Cardiac fibroblast (primary cell): ENCODE measurements at places on chromosomes 7 and 10.

GRCh38 chr10:109166935-109167334, 756.4 kb downstream of the XPNPEP1 start:
- no peak for DNase-seq

GRCh38 chr7:103987451-103987850, 2.0 kb downstream of the RELN start:
- no peak for DNase-seq

GRCh38 chr7:55246171-55246570, 119.0 kb upstream of the LANCL2 start:
- peak; percentile 18 for DNase-seq

GRCh38 chr10:110706690-110707098, 62.6 kb downstream of the RBM20 start:
- peak; percentile 68 for DNase-seq

DNA sequence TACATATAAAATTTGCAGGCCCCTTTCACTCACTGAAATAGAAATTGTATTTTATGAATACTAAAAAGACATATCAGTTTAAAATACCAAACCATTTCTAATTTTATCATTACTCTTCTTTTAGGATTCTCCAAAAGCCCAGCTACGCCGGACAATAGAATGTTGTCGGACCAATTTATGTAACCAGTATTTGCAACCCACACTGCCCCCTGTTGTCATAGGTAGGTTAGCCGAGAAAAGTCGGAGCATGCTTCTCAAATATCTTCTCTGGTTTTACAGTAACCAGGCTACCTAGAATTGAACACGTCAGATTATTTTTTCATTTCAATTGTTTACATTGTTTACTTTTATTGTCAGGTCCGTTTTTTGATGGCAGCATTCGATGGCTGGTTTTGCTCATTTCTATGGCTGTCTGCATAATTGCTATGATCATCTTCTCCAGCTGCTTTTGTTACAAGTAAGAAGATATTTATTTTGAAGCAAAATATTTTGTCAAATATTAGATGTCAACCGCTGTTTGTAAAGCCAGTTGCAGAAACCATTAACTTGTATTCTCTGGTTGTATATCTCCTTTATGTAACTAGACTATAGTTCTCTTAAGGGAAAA, 57.6 kb downstream of the MMRN2 start:
- peak; percentile 86 for DNase-seq

- DNase-seq = peak; percentile 50
Measured at GRCh38 chr10:65394502-65395297, 1531.1 kb upstream of the LRRTM3 start.
